Left cardiac atrium (tissue), 4 donors: ENCODE measurements at places on chromosomes 12 and 14.

DNA sequence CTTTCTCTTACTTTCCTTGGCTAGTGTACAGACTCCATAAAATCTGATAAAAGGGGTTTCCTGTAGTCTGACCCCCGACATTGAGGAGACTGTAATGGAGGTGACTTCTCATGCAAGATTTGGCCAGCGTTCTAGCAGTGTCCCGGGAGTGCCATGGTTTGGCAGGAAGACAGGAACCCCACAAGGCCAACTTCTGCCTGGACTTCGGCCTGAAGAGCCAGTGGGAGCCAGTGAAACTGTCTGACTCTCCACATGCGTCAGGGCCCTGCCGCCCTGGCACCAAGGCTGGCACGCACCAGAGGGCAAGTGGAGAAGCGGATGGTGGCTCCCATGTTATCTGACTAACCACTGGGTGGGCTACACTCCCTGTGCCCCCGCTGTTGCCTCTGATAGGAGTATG lies 70.5 kb downstream of the TMEM260 start:
- peak; percentile 23 for DNase-seq

DNA sequence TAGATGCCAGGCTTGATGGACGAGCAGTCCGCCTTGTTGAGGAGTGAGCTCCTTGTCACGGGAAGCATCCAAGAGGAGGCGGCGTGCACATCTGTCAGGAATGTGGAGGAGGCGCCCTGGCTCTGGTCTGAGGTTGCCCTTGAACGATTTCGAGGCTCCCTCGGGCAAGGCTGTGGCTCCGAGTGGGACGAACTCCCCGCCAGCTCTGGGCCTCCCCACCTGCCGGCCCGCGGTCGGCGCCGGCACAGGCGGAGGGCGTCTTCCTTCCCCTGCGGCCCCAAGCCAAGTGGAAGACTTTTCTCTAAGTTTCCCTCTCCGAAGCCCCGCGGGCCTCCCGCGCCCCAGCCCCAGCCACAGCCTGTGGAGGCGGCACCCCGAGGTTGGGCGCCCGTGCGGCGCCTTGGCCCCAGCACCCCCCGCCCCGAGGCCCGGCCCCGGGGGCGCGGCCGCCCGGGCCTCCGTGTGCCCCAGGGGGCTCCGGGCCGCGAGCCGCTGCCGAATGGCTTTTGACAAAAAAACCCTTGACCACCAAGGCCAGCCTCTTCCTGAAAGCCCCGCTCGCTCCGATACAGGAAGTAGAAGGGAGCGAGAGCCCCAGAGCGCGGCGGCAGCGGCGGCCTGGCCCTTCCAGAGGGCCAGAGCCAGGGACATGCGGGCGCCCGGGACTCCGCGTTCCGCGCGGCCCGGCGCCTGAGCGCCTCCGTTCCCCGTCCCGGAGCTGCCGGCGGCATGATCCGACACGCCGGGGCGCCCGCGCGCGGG lies at the start of gene RIN3:
Gene RIN3, plus strand, starts transcription at position 578 of the 762 bp plus-strand sequence. Its CDS starts 152 bp downstream, at position 730.
- DNase-seq, result peak; percentile 69

GRCh38 chr12:9808504-9808903 lies 18.8 kb upstream of the KLRF1 start:
- DNase-seq, result no peak

DNA sequence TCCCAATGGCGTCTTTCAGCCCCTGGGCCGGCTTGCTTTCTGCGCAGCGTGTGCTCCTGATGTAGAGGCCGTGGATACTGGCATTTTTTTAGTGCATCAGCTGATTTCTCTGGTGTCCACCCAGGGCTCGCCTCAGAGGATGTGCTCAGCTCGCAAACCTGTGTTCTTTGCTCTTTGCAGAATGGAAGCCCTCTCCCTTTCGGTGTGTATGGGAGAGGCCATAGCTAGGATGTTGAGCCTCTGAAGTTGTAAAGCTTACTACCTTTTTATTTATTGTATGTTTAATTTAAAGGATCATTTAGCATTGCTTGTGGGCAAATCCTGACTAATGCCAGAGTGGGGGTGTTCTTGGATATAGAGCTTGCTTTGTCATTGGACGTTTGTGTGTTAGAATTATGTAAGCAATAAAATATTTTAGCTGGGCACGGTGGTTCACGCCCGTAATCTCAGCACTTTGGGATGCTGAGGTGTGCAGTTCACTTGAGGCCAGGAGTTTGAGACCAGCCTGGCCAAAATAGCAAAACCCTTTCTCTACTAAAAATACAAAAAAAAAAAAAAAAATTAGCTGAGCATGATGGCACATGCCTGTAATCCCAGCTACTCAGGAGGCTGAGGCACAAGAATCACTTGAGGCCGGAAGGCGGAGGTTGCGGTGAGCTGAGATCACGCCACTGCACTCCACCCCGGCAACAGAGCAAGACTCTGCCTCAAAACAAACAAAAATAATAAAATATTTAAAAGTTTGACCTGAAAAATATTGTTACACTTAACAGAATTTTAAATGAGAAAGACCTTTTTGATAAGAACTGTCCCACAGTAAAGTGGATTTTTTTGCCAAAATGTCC lies 52.6 kb upstream of the MMP17 start:
- DNase-seq, result no peak

DNA sequence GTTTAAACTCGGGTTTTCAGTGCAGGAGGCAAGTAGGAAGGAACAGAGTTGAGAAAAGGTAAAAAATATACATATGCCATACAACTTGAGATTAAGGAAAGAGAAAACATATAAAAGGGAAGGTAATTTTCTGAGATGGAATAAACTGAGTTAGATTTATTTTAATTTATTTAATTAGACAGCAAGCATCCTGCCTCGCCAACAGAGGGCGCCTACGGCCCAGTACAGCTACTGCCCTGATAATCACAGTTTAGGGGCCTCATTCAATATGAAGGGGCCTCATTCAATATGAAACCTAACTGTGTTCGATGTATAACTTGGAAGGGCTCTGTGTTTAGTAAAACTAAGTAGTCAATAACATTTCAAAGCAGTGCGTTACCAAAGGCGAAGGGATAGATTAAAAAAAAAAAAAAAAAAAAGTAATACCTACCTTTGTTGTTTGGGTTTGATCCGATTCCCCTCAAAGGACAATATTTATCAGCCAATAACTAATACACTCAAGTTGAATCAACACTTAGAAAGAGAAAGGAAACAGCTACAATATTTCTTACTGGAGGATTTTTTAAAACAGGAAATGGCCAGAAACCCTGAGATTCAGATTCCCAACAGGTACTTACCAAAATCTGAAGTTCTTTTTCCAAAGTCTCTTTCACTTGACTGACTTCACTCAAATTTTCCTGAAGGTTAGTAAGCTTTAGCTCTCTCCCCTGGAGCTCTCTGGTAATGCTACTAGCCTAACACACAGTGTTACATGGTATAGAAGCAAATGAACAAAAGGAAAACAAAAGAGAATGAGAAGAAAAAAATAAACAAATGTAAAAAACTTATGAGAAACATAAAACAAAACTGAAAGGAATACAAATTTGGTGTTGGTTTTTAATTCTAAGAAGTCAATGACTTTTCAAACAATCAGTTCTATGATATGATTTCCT lies 70.0 kb upstream of the VPS33A start:
- DNase-seq, result no peak

GRCh38 chr12:1429980-1430379 lies 164.4 kb downstream of the FBXL14 start:
- DNase-seq, result no peak

- peak; percentile 68 for DNase-seq
Observed at GRCh38 chr14:61894452-61895077, 132.3 kb downstream of the SNAPC1 start.

DNA sequence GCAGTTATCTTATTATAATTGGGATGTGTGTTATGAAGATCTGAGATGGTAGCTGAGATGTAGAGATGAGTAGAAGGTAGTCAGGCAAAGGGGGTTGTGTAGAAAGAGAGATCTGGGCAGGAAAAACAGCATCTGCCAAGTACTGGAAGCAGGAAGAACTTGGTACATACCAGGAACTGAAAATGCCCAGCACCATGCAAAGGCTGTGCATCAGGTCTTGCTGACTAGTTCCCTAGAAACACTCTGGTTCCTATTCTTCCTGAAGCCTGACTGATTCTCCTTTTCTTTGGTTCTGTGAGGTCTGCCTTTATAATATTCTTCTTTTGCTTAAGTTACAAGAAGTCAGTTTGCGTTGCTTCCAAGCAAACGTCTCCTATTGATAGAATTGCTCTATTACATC lies 6.7 kb upstream of the NFATC4 start:
- no peak for DNase-seq

DNA sequence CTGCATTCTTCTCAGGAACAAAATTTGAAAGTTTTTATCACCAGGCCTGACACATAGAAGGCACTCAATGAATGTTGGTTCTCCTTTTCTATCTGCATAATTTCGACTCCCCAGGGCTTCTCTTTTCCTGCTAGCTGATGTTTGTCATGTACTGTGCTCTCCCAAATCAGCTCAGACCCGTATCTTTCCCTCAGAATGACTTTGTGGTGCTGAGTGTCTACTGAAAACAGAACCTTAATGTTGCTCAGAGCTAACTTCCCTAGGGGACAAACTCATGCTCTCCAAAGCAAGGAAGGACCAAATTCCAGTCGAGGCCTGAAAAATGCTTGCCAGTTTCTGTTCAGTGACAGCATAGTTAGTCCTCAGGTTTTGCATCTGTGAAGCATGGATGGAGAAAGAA lies 1.9 kb downstream of the ARHGDIB start:
- no peak for DNase-seq

GRCh38 chr12:27922531-27923139 lies 49.9 kb downstream of the PTHLH start:
- peak; percentile 19 for DNase-seq

GRCh38 chr12:103964805-103965204 lies 867 bp upstream of the TDG start:
- no peak for DNase-seq

- no peak for DNase-seq
Observed at GRCh38 chr12:53502331-53502730, 1.2 kb downstream of the TARBP2 start.

GRCh38 chr14:47730296-47730695 lies 54.9 kb upstream of the MDGA2 start:
- DNase-seq, result no peak

DNA sequence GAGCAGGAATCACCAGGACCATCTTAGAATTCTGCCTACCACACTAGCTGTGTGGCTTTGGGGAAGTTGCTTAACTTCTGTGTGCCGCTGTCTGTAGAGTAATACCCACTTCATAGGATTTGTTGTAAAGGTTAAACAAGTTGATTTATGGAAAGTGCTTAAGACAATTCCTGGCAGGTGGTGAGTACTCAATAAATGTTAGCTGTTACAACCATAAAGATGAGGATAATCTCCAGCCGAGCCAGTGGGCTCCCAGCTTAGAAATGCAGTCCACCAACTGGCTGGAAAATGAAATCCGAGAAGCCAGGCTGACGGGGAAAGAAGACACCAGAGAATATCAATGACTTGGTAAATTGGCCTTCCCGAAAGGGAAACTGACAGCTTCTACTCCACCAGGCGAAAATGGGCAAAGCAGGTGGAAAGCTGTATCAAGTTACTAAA lies 173.5 kb downstream of the CHST11 start:
- no peak for DNase-seq

- DNase-seq, result no peak
Observed at GRCh38 chr14:99945732-99946651, 119.2 kb upstream of the EVL start.

GRCh38 chr12:99558109-99558508 lies 89.4 kb upstream of the GARIN6 start:
- no peak for DNase-seq

- DNase-seq, result no peak
Observed at GRCh38 chr12:123337070-123337469, 27.6 kb downstream of the SBNO1 start.

- DNase-seq, result no peak
Observed at GRCh38 chr12:2973566-2973965, 14.4 kb downstream of the TEAD4 start.

- DNase-seq, result no peak
Observed at GRCh38 chr12:128830505-128830893, 6.7 kb upstream of the SLC15A4 start.

- DNase-seq, result peak; percentile 80
Observed at GRCh38 chr12:55727643-55728185, 1.1 kb downstream of the CD63 start.

GRCh38 chr12:51390891-51391282 lies 319 bp downstream of the GALNT6 start:
- DNase-seq, result no peak

- no peak for DNase-seq
Observed at GRCh38 chr12:78403681-78404080, 460.9 kb upstream of the SYT1 start.

DNA sequence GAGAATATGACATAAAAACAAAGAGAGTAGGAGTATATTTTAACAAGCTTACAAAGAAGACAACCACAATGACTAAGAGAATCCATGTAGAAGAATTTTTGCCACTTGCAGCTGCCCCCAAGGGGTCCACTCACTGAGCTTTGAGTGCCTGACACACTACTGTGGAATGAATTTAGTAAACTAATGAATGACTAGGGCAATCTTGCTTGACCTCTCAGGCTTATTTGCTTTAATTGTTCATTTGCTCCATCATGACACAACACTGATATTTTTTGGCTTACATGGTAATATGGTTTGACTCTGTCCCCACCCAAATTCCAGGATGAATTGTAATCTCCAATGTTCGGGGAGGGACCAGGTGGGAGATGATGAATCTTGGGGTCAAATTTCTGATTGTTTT lies 249.1 kb upstream of the FAR2 start:
- DNase-seq, result no peak

DNA sequence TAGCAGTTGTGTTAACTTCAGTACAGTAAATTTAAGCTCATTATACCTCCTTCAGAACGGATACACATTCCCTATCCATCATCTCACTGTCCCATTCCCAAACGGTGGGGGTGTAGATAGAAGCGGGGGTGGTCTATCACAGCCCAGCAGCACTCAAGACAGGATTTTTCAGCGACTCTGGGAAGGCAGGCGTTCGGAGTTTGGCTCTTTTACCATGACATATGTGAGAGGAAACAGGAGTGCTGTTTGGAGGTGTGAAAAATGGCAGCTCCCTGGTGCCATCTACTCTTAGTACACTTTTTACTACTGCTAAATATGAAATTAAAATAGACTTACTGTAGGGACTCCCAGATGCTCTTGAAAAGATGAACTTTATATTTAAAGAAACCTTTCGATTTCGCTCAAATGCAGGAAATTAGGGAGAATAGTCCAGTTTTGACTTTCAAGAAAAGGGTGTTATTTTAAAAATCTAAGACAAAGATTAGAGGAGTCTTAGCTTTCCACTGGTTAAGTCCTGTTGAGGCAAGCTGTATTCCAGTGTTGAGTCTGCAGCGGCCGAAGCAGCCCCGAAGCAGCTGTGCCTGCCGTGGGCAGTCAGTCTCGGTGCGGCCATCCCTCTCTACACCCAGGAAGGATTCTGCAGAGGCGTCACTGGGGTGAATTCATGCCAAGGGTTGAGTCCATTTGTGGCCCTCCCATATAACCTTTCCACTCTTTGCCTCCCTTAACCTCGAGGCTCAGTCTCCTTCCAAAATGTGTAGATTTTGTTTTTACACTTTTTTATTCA lies 42.1 kb downstream of the KCNMB4 start:
- DNase-seq, result no peak

GRCh38 chr12:24535334-24536069 lies 413.4 kb downstream of the BCAT1 start:
- no peak for DNase-seq

GRCh38 chr12:92561543-92561899 lies 141.3 kb upstream of the PLEKHG7 start:
- peak; percentile 49 for DNase-seq

- DNase-seq, result no peak
Observed at GRCh38 chr12:126551869-126552268, 1486.6 kb downstream of the AACS start.
